ENCODE measurements at places on chromosomes 1 and 21. TPM values are rescaled to one million over a fixed set of nuclear protein-coding genes. Genes with fewer than 3 reads are reported as not detected.

Gene CD1E
- total RNA-seq = 0.78 TPM

DNA sequence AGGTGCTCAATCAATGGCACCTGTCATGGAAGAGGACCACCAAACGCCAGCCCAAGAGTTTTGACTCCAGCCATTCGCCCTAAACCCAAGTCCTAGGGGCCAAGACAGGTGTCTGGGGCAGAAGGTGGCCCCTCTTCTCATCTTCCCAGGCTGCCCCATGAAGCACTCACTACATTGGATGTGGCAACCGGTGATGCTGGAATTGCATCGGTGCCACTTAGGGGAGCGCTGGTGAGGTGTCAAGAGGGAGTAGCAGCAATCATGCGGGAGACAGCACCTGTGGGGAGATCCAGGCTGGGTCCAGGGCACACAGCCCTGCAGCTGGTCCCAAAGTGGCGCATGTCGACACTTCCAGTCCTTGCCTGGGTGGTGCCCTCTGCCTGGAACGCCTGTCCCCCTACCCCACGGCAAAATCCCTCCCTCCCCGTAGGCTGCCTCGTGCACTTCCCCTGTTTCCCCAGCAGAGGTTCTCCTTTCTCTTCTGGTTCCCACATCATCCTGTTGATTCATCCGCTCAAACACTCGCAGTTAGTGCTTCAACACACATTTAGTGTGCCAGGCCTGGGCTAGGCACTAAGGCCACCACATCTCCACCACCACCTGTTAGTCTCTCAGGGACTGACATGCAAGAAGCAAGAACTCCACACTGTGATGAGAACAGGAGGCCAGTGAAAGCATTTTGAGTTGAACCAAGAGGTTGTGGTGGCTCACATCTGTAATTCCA, 18.5 kb downstream of the PLA2G2D start:
- DNase-seq = peak; percentile 19

Gene MRPL39
- 6.3 TPM for total RNA-seq

Gene SEMA6C
- 3.6 TPM for total RNA-seq

GRCh38 chr1:2406451-2407041, 5.8 kb downstream of the PEX10 start:
- DNase-seq = no peak

DNA sequence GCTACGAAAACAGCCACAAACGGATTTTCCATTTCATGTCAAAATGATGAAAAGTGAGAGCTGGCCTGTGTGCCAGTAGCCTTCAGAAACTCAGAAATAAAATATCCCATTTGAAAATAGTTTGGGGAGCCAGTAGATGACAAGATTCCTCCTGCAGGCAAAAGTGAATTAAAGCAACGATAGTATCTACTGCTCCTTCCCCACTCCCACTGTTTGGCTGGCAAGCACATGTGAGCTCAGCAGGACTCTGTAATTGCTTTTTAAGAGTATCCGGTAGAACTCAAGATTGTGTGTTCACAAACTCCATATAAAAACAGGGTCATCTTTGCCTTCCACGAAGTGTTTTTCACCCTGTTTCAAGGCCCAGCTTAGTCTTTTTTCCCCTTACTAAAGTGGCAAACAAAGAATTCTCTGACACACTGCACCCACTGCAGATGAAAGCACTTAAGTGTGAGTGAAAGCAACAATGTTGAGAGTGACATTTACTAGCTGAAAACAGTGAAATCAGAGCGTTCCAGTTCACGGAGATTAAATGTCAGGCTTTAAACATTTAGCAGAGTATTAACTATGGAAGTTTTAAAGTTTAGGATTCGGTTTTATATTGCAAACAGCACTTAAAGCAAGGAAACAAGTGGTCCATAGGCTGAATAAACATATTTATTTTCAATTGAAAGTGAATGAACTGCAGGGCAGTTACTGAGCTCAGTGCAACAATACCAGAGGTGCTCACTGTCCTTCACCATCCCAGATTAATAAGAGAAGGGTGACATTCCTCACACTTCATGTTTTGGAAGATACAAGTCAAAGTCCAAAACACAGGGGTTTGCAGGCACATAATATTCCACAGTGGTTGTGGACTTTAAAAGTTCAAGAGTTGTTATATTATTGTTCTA, 70.0 kb downstream of the ALG14 start:
- no peak for DNase-seq

- DNase-seq = no peak
Observed at GRCh38 chr21:27566521-27566920, 599.6 kb upstream of the ADAMTS5 start.

DNA sequence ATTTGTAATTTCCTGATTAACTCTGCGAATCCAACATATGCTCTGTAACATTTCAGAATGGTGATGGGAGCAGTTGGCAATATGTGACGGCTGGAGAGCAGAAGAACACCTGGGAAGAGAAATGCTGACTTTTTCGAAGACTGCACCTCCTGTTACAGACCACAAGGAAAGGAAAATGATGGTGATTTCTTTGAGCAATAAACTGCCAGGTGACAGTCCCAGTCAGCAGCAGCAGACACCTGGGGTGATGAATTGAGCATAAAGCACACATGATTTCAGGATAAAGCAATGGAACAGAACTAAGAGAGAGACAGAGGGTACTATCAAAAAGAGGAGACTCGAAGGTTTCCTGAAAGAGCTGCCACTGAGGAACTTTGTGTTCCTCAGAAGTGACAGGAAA, 528.6 kb downstream of the NEGR1 start:
- no peak for DNase-seq

DNA sequence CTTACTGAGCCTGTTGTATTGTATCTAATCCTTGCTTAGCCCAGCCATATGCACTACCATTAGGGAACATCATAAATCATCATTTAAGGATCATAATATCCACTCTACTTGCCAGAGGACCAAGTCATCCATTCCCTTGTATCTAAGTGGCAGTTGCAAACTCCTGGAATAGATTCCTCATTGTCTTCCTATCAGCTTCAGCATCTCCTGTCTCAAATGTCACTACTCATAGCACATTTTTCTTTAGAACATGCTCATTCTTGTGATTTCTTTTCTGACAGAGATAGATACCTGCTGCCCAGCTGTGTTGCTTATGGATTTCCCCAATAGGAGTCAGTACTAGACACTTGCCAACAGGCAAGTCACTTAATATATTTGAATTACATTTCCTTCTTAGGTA, 84.3 kb downstream of the OLFML3 start:
- no peak for DNase-seq

GRCh38 chr1:17270891-17271765, 22.2 kb downstream of the PADI3 start:
- no peak for DNase-seq

Gene RNF186
- total RNA-seq = 32.9 TPM

DNA sequence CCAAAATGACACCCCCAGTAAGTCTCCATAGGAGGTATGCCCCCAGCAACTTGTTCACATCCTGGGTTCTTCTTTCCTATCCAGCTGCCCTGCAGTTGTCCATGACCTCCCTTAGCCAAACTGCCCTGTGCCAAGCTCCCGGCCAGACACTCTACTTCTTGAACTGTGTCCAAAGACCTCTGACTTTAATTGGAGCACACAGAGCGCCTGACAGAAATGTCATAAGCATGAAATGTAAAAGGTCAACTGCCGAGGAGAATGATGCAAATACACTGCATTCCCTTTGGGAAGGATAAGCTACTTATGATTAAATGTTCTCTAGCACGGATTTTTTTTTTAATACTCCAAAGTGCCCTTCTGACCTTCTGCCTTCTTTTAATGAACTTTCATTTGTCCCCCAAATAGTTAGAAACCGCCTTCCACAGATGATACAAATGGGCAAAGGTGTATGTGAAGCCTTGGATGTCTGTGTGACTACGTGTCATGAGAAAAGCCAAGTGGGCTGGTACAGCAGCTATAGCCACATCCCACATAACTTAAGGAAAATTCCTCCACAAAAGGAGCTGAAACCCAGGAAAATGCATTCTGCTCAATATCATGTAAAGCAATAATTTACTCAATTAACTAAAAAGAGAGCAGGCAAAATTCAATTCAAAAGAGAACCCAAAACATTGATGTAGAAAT, 26.8 kb downstream of the PALMD start:
- DNase-seq = no peak

DNA sequence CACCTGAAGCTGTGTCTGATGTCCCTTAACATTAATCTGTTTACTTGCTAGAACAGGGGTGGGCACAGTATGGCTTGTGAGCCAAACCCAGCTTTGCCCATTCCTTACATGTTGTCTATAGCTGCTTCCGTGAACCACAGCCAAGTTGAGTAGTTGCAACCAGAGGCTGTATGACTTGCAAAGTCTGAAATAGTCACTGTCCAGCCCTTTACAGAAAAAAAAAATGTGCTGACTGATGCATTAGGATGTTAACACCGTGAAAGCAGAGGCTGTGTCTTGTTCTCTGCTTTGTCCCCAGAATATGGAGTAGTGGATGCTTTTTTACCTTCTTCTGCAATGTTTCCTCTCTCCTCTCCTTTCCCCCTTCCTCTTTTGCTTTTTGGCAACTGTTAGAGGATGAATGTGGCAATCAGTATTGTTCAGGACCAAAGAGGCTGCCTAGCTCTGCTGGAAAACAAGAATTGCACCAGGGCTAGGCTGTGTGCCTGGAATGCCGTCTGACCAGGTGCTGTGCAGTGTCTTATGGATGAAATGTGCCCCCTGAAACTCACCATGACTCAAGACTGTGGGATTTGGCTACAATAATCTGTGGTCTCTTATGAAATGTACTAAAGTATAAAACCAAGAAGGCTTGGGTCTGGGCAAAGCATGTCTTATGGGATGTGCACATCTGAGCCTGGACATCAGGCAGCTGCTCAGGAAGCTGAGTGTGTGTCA, 79.6 kb upstream of the GCLM start:
- DNase-seq = no peak

DNA sequence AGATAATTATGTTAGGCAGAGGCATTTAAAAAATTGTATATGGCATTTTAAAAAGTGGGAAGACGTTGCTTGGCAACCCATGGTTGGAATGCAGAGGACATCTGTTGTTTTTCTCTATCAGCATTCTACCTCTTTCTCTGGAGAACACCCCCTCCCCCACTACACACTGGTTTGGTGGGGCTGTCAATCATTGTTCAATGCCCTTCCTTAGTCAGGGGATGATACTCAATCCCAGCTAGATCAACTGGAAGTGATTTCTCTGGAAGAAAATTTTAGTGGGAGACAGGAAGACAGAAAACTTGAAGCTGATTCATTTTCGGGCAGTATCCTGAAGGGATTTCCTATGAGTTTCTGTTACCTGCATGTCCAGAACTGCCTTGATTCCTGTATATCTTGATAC, 35.7 kb upstream of the CAP1 start:
- DNase-seq = no peak

Gene ITLN2
- total RNA-seq = not detected

GRCh38 chr1:16405441-16405840, 31.8 kb downstream of the SPATA21 start:
- DNase-seq = no peak

DNA sequence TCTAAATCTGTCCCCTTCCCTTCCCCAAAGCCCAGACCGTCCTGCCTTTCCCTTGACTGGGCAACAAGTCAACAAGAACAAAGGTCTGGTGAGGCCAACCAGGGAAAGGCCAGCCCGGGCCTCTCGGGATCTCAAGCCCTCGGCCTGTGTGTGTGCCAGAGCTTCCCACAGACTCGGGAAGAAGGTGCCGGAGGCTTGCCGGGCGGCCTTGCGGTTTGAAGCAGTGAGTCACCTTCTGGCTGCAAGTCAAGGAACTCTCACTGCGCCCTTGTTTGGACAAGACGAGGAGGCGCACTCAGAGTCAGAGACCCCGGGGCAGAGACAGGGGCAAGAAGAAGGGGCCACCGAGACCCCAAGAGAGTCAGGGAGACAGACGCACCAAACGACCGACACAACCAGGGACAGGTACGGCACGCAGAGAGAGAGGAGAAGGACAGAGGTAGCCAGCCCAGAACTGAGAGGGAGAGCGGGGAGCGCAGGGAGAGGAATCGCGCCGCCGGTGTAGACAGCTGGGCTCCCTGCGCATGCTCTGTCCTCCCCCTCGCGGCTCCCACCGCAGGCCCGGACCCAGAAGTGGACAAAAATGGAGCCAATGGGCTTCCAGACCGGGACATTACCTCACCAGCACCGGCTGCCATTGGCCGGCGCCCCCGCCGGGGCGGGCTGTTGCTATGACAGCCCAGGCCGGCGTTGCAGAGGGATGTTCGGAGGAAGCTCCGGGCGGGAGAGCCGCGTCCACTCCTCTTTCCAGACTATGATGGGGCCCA, 66.6 kb upstream of the LAPTM5 start:
- peak; percentile 97 for DNase-seq

- DNase-seq = no peak
Observed at GRCh38 chr21:37219761-37220432, 47.2 kb downstream of the VPS26C start.

DNA sequence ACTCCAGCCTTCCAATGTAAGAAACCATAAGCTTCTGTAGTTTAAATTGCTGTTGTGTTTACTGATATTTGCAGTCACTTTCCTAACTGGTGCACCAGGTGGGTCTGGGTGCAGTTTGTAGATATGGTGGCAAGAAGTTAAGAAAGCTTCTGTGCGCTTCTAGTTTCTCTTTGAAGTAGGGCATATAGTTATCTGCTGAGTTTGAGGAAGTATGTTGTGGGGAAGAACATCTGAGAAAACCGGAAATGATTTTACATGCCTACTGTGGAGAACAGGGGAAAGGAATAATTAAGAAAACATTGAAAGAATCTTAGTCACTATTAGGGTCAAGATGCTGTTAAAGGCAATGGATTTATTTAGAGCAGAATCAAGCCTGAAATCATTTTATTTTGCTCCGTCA, 14.9 kb upstream of the SLC44A5 start:
- no peak for DNase-seq

GRCh38 chr1:202215472-202216130, 22.0 kb downstream of the LGR6 start:
- DNase-seq = no peak

Gene CTPS1
- total RNA-seq = 8.9 TPM

DNA sequence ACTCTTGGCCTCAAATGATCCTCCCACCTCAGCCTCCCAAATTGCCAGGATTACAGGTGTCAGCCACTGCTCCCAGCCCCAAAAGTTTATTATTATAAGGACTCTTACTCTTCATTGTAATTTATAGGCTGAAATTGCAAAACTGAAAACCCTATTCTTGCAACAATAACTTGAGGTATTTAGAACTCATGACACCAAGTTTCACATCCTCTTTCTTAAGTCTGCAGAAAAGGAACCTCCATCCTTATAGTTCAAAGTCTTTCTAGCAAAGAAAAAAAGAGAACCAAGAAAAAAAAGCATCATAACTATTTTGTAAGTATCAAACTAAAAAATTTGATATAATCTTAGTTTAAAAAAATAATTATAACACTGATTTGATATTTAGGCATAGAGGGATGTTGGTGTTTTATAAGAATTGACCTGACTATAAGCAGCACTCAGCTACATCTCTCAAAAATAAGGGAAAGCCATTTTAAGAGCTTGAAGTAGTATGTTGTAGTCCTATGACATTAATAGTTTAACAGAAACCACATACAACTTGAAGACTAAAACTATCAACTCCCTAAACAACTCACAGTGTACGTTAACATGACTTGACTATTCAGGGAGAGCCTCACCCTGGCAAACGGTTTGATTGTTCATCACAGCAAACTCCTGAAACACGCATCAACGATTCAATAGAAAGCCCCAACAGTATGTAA, 122.4 kb downstream of the AKT3 start:
- no peak for DNase-seq
